NCI-H524 (cell line): ENCODE measurements at places on chromosomes 13 and 19.

- DNase-seq, result no peak
Observed at GRCh38 chr19:5585461-5586299, 17.9 kb upstream of the TINCR start.

- no peak for DNase-seq
Observed at GRCh38 chr13:48260970-48261369, 28.0 kb downstream of the ITM2B start.

DNA sequence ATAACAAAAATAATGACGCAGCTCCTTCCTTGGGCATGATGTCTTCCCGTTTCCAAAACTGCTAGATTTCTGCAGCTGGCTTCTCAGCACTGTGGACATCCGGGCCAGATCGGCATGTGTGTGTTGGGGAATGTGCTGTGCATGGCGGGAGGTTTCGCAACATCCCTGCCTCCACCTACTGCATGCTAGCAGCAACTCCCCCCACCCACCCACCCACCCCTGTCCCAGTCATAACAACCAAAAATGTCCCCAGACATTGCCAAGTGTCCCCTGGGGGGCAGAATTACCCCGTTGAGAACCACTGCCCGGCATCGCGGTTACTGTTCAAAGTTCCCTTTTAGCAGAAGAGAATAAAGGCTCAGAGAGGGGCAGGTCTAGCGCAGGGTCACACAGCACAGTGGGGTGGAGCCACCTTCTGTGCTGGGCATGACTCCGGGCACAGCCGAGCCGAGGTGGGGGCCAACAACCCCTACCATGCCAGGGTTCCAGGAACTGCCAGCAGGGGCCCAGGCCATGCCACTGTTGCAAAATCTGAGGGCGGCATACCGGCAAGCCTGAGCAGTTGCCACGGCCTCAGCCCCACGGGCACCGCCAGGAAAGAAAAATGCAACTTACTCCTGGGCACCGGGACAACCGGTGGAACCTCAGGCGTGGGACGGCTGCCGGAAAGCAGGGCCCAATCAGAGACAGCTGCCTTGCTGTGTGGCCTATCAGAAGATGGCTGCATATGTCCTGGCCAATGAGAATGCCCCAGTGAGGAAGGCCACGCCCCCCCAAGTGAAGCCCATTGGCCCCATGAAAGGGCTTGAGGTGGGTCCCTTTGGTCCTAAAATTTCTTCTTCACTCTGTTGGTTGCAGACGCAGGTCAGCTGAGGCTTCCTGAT is 22.5 kb upstream of the NFIC start:
- DNase-seq, result peak; percentile 88

DNA sequence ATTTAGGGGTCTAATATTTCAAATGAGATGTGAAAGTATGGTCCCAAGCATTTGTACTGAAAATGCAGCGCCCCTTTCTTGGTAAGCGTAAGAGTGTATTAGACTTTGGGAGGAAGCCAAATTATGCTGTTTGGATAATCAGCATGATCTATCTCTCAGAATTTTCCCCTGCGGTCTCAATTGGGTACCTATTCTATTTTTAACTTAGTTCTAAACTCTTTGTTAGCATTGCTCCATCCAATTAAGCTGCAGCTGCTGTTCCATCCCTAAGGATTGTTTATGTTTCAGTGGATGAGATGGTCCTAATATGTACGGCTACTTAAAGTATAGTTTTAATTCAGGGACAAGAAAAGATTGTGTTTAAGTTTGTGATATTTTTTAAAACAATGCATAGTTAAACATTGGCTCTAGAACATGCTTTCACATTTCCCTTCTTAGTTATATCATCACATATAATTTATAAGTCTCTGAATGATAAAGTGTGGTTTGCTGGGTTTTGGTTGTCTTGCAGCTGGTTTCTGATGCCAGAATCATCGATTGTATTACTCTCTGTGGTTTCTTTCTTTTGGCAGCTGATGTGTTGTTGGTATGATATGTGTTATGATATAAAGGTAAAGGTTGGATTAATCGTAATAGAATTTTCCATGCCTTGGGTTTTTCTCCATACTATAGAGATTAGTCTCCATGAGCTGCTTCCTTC is 15.0 kb downstream of the POLR1D start:
- DNase-seq, result no peak

DNA sequence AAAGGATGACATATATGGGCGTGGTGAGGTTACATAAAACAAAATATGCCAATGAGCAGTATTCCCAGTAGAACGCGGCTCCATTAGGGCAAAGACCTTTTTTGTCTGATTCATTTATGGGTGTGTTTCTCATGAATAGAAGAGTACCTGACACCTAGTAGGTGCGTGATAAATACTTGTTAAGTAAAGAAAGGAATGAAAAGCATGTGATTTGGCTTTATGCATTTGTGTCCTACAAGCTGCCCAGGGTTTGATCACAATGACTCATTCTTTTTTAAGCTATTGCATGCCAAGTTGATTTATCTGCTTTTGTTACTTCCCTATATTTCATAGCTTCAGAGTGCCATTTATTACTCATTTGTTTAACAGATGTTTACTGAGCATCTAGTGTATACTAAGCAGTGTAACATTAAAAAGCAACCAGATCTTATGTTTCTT is 19.1 kb upstream of the KCTD4 start:
- no peak for DNase-seq

DNA sequence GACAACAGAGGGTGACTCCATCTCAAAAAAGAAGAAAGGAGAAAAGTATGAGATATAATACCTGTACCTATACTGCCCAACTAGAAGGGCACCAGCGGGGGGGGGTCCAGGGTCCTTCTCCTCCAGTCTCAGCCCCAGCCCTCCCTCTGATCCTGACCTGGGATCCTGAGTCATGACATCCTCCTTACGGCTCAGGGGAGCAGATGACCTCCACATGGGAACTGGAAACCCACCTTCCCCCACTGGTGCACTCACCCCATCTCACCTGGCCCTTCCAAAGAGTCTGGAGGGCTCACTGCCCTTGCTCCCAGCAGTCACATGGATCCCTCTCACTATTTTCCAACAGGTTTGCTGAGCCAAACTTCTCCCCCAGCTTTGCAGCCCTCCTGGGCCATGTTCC is 24.2 kb downstream of the TUBA3C start:
- DNase-seq, result no peak

GRCh38 chr19:2188708-2189385 is 25.1 kb downstream of the DOT1L start:
- no peak for DNase-seq

DNA sequence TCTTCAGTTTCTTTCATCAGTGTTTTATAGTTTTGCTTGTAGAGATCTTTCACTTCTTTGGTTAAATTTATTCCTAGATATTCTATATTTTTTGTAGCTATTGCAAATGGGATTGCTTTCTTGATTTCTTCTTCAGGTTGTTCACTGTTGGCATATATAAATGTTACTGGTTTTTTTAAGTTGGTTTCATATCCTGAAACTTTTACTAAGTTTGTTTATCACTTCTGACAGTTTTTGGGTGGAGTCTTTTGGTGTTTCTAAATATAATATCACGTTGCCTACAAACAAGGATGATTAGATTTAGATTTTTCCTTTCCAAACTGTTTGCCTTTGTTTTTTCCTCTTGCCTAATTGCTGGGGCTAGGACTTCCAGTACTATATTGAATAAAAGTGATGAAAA is 109.7 kb downstream of the PAN3 start:
- DNase-seq, result no peak

GRCh38 chr13:27036236-27036981 is 135.2 kb downstream of the USP12 start:
- no peak for DNase-seq

DNA sequence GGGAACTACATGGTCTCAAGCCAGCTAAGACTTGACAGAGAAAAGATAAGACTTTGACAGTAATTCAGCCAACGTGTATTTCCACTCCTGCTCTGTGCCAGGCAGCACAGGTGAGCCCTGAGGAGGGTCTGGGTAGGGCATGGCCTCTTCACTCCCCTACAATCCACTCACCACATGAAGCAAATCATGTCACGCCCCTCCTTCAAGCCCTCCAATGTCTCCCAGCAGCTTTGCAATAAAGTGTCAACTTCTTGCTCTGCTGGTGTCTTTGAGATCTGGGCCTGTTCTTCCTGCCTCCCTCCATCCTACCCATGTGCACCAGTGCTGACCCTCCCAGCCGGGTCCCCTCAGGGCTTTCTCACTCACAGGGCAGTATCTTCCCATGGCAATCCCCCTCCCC is 58.5 kb downstream of the CCDC70 start:
- DNase-seq, result no peak

GRCh38 chr19:6738787-6739389 is 592 bp upstream of the TRIP10 start:
- peak; percentile 93 for DNase-seq

GRCh38 chr13:60398907-60399589 is 2.0 kb downstream of the TDRD3 start:
- no peak for DNase-seq

DNA sequence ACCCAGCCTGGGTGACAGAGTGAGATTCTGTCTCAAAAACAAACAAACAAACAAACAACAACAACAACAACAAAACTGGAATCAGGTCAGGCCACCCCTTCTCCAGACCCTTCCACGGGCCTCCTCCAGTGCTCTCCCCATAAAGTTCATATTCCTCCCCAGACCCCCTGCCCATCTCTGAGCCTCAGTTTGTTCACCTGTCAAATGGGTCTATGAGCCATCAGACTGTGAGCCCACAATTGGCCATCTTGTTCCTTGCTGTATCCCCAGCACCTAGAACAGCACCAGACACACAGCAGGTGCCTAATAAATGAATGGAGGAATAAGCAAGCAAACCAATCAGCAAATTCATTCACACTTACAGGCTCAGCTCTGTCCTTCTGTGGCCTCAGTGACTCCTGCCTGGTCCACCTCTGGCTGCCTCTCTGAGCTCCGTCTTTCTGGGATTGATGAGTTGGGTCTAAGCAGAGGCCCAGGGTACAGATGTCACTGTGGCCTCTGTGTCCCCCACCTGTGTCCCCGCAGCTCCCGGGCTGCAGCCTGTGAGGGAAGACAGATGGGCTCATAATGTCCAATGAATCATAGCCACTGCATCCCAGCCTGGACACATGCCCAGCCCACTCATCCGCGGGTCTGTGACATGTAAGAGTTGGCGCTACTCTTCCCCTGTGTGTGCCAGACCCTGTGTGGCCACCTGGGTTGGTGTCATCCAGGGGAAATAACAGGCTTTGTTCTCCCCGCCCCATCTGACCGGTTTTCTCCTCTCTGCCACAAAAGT is 19.6 kb upstream of the PTPRS start:
- DNase-seq, result no peak

- DNase-seq, result no peak
Observed at GRCh38 chr13:29227576-29227975, 367.9 kb downstream of the SLC7A1 start.

DNA sequence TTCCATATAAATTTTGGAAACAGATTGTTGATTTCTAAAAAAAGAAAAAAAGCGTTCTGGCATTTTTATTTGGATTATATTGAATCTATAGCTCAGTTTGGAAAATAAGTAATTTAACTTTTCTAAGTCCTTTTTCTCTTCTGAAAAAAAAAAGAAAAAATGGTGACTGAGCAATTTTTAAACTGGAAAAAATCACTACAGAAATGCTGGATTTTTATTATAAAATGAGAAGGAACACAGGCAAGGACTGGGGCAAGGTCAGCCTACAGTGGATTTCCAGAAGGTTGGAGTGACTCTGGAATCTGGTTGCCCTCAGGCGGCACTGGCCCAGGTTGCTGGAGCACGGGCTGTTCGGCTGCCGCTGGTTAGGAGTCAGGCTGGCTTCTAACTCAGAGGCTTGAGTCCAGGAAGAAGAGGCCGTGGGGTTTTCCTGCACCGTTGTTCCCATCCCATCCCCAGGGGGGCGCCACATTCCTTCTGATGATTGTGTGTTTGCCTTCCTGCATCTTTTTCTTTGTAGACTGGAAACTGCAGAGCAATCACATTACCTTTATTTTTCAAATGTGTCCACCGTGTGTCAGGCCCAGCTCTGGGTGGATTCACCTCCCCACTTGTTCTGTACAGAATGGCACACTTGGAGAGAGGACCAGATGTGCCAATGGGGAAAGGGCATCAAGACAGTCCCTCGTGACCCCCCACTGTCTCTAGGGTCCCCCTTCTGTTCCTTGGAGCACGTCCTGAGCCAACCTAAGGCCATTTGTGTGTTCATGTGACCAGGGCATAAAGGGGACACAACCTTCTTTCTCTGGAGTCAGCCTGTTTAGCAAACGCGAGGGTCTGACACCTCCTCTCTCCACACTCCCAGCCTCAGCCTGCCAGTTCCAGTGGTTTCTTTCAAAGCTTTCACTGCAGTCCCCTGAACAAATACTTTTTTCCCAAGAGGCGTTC is 44.5 kb upstream of the GTF3A start:
- peak; percentile 85 for DNase-seq

- no peak for DNase-seq
Observed at GRCh38 chr13:95256091-95256490, 45.2 kb downstream of the ABCC4 start.

- DNase-seq, result peak; percentile 55
Observed at GRCh38 chr19:38394488-38394887, 6.0 kb downstream of the SPRED3 start.

GRCh38 chr19:46411925-46412649 is 1.3 kb downstream of the CCDC8 start:
- DNase-seq, result no peak

DNA sequence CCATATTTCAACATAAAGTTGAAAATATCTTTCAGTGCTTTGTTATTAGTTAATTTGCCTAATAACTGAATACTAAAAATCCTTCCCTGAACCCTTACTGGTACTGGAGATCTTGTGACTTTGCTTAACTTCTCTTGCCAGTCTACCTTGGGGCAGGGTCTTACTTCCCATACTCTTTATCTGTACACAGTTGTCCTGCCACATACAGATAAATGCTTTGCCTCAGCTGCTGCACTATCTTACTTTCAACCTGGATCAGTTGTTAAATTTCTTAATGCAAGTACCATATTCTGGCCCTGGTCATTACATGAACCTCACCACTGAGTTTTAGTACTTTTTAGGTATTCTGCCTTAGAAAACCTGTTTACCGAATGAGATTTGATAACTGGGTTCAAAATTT is 107.6 kb downstream of the PIBF1 start:
- no peak for DNase-seq

GRCh38 chr13:31477961-31478360 is 261.4 kb upstream of the RXFP2 start:
- DNase-seq, result no peak

DNA sequence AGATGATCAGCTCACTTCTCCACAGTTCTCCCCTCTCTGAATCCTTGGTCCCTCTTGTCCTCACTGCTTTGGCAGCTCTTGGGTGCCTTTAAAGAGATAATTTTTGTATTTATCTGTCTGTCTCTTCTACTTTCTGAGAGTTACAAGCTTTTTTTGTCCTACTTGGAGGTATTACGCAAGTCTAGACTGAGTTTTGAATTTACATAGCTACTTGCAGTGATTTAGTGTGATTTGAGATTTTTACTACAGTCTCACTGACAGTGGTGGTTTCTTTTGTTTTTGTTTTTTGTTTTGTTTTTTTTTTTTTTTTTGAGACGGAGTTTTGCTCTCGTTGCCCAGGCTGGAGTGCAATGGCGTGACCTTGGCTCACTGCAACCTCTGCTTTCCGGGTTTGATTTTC is 22.1 kb downstream of the URI1 start:
- DNase-seq, result no peak

GRCh38 chr13:100356889-100357288 is 231.7 kb downstream of the GGACT start:
- DNase-seq, result no peak

- DNase-seq, result no peak
Observed at GRCh38 chr13:103140001-103140671, 73.9 kb upstream of the SLC10A2 start.

GRCh38 chr19:30227012-30227621 is 145.1 kb upstream of the ZNF536 start:
- no peak for DNase-seq

GRCh38 chr13:43514311-43514710 is 272.5 kb downstream of the ENOX1 start:
- DNase-seq, result no peak

GRCh38 chr13:80338781-80339562 is 2.0 kb downstream of the SPRY2 start:
- peak; percentile 72 for DNase-seq
